ENCODE measurements at places on chromosomes 3 and 15.
A peak's percentile ranks its signal among the peaks of the same experiment; 100 is the strongest.

- no peak for DNase-seq
Observed at GRCh38 chr3:37773911-37774310, 87.8 kb upstream of the CTDSPL start.

GRCh38 chr3:77412021-77412438, 372.1 kb downstream of the ROBO2 start:
- no peak for DNase-seq

GRCh38 chr15:81303244-81304225, 20.4 kb downstream of the STARD5 start:
- DNase-seq: no peak

DNA sequence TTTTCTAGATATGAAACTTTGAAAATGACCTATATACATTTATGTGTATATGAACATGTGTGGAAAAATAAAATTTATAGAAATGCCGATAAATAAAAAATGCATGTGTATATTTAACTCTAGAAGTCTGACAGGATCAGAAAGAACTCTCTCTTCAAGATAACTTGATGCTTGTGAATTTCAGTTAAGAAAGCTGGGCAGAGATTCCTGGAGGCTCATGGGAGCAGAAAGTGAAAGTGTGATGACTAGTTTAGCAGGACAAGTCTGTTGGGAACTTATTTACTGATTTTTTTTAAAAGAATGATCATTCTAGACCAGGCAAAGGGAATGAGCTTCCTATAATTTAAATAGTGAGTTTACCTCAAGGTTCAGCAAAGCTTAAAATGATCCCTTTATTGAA, 81.5 kb upstream of the KCNAB1 start:
- DNase-seq: peak; percentile 10

- DNase-seq: no peak
Observed at GRCh38 chr3:61093364-61093763, 157.9 kb downstream of the FHIT start.

GRCh38 chr3:120640231-120640630, 41.8 kb downstream of the HGD start:
- no peak for DNase-seq

- DNase-seq: peak; percentile 83
Observed at GRCh38 chr15:48644467-48644826, 1.1 kb downstream of the FBN1 start.

DNA sequence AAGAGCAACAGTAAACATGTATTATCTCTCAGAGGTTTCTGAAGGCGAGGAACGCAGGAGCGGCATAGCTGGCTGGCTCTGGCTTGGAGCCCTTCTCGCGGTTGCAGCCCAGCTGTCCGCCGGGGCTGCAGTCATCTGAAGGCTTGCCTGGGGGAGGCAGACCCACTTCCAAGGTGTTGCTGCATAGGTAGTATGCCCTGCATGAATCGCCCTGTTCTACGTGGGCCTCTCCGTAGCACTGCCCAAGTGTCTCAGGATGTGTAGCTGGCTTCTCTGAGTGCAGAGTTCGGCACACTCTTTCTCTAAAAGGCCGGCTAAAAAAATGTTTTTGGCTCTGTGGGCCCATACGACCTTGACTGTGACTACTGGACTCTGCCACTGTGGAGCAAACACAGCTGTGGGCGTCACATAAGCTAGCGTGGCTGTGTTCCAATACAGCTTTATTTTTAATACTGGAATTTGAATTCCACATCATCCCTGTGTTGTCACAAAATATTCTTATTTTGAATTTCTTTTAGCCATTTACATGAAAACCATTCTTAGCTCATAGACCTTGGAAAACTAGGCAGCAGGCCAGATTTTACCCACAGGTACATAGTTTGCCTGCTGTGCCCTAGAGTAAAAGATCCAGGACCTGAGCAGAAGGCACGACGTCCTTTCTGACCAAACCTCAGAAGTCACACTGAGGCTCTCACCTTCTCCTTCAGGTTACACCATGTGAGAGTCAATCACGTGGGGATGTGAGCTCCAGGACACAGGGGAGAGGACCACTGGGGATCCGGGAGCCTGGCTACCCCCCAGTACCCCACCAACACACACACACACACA, 55.9 kb downstream of the PGPEP1L start:
- DNase-seq: no peak

DNA sequence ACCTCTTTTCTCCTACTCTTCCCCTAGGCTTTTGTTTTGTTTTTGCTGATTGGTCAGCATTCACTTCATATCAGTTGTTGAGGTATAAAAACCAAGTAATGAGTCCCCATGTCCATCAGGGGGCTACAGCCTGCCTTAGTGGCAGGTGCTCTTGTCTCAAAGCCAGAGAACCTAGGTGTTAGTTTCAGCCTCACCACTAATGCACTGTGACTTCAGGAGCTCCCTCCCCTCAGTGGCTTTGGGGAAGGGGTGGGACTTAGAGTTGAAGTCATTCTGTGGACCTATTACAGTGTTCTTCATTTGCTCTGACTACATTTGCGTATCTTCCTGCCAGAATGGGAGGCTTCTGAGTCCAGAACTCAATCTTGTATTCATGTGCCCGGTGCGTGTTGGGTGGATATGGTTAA, 41.6 kb downstream of the NR2C2 start:
- DNase-seq: no peak

GRCh38 chr15:25374143-25374542, 64.7 kb downstream of the UBE3A start:
- DNase-seq: no peak

DNA sequence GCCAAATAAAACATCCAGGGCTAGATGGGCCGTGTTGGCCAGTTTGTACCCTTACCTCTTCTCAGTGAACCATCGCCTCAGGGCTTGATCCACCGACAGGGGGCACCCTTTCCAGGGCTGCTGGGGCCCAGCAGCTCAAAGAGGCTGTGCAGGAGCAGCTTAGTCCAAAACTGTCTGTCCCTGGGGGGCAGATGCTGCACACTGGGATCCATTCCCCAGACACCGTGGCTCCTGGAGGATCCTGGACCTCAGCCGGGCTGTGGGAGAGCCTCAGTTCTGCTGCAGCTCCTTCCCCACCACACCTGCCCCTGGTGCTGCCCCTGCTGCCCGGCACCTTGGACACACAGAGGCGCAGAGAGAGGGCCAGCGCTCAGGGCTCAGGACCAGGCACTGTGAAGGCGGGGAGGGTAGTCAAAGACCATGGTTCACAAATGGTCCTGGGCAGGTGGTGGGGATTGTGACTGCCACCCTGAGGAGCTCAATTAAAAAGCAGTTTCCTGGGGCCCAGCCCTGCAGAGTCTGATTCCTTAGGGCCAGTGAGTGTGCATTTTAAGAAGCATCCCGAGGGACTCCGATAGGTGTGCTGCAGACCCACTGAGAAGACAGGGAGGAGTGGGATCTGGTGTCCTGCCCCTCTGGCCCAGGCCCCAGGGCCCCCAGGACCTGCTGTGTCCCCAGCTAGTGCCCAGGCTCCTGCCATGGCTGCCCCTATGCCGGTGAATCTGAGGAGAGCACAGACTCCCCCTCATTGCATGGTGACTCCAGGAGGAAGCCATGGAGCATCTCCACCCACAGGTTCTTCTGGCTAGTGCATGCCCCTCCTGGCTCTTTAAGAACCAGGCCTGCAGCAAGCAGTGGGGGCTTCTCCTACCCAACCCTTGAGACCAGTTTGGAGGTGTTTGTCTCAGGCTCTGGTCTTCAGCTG, 86.5 kb upstream of the PRR20G start:
- no peak for DNase-seq

DNA sequence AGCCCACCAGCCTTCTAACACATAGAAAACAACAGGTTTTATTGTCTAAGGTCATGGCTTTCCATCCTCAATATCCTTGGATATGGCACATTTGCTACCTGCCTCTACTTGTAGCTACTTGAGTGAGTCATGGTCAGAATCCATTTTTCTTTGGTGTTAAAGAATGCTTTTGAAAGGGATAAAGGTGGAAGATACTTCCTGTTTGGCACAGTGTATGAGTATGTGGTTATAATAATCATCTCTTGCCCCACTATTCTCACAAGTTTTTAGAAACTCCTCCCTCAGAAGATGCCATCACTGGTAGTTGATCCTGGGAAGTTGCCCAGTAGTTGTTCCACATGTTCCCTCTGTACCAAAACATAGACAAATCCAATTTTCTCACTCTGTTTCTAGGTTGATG, 508.6 kb upstream of the IL12A start:
- DNase-seq: no peak

DNA sequence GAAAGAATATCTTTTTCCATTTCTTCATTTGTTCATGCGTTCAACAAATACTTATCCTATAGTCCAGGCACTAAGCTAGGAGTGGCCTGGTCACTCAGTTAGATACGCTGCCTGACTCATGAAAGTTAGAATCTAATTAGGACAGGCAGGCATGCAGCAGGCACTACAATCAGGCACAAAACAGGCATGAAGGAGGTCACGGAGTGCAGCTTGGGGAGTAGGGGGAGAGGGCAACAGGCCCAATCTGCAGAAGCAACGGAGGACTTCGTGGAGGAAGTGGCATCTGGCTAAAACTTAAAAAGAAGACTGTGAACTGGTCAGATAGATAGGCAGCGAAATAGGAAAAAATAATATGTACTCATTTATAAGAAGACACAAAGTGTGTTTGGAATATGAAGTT, 420.9 kb downstream of the MAGI1 start:
- no peak for DNase-seq

DNA sequence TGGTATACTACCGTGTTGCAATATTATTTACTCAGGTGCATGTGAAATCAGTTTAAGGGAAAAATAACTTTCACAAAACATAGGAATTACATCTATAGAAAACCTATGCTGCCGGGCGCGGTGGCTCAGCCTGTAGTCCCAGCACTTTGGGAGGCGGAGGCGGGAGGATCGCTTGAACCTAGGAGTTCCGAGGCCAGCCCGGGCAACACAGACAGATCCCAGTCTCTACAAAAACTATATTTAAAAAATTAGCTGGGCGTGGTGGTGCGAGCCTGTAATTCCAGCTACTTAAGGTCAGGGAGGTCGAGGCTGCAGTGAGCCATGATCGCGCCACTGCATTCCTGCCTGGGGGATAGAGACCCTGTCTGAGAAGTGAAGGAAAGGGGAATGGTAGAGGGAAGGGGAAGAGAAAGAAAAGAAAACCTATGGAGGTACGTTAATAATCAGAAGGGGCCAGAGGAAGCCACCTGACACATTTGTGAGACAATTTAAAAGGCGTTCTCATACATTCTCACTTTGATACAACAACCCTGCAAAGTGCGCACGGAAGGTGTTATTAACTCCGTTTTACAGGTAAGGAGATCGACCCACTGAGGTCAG, 456 bp upstream of the TMEM62 start:
- no peak for DNase-seq

DNA sequence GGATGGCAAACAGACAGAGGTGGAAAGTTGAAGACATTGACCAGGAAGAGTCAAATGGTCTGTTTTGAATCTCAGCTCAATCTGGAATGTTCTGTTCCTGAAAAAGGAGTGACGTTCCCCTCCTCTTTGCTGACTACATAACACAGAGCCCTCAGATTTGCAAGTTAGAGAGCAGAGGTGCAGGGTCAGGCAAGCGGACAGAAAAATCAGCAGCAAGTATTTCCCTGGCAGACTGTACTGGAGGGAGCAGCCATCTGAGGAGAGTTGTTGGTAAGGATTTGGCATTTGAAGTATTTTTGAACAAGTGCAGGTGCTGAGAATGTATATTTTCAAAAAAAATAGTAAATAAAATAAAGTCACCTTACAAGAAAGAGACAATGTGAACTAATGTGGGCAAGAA, 17.6 kb downstream of the ZNF80 start:
- DNase-seq: no peak

DNA sequence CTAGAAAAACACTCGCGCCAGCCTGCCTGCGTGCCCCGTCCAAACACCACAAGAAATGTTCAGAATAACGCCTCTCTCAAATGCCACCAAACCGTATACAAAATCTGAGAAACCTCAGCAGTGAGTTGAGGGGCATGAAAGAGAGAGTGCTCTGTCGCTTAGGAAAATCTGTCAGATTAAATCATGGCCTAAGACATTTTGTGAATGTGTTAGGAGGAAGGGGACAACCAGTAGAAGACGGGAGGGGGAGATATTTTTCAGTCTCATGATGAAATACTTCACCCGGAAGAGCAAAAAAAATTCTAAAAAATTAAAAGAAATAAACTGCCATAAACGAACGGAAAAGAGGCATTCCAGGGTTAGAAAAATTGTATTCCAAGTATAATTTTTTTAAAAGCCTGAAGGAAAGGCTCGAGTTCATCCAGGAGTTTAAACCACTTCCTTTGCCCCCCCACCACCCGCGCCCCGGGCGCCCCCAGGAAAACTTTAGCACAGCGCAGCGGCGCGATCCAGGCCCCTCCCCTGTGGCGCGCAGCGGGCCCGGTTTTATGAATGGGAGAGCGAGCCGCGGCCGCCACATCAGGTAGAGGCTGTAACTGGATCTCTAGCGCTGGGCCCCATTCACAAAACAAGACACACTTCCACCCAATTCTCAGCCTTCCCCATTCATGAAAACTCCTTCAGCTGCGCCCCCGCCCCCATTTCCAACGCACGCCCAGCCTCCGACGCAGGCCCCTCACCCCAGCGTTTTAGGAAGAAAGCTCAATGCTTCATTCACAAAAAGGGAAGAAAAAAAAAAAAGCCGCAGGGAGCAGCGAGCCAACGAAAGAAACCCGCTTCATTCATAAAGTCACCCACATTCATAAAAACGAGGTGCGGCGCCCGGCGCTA, 1.4 kb downstream of the ETV5 start:
- DNase-seq: peak; percentile 89

- DNase-seq: no peak
Observed at GRCh38 chr3:11377719-11378118, 105.5 kb downstream of the ATG7 start.

- DNase-seq: peak; percentile 78
Observed at GRCh38 chr3:13091898-13092611, 18.8 kb upstream of the IQSEC1 start.

DNA sequence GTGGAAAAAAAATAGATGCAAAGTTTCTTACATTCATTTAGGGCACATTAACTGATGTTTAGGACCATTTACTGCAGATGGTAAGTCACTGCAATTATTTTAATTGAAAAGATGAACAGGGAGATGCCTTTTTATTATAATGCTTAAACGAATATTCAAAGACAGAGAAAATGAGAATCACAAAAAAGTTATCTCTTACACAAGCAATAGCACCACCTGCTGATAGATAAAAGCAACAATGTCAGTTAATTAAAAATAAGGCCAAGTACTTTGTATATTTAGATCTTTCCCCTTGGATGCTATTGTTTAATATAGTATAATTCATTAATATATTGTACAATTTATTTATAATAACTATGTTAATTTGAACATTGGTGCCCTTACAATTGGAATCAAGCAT, 55.9 kb downstream of the IFT80 start:
- DNase-seq: peak; percentile 24
